Myometrial cell (primary cell): ENCODE measurements at places on chromosomes 2 and 18. TPM values are rescaled to one million over a fixed set of nuclear protein-coding genes. Genes with fewer than 3 reads are reported as not detected.

ELOA2 gene
- total RNA-seq: not detected in 2 replicates

GKN2 gene
- not detected in 2 replicates for total RNA-seq

DSEL gene
- total RNA-seq: 15.9 and 16.7 TPM in 2 replicates

LINC00305 gene
- not detected in 2 replicates for total RNA-seq

CHRNA1 gene
- total RNA-seq: not detected in 2 replicates

SKA1 gene
- total RNA-seq: 21.1 and 34.3 TPM in 2 replicates

GREB1 gene
- total RNA-seq: 0.18 TPM in 1 of 2 replicates, not detected in the other

ASTL gene
- total RNA-seq: not detected in 2 replicates

GCC2 gene
- total RNA-seq: 5.8 and 12.4 TPM in 2 replicates

CPLX4 gene
- not detected in 2 replicates for total RNA-seq

KLHL29 gene
- 2.6 and 5.0 TPM in 2 replicates for total RNA-seq

ABHD3 gene
- 3.7 and 11.0 TPM in 2 replicates for total RNA-seq

APOB gene
- total RNA-seq: not detected in 2 replicates

TEX44 gene
- not detected in 2 replicates for total RNA-seq

C2orf80 gene
- total RNA-seq: not detected in 2 replicates

HEATR5B gene
- total RNA-seq: 7.8 and 11.9 TPM in 2 replicates

CD207 gene
- total RNA-seq: not detected in 2 replicates

CD8B2 gene
- not detected in 2 replicates for total RNA-seq

REG1A gene
- total RNA-seq: not detected in 2 replicates

ARHGEF33 gene
- under 0.01 TPM in 1 of 2 replicates, not detected in the other for total RNA-seq

TFCP2L1 gene
- not detected in 2 replicates for total RNA-seq

GREB1L gene
- total RNA-seq: 0.89 and 1.2 TPM in 2 replicates

CHMP3 gene
- total RNA-seq: 60.0 and 67.9 TPM in 2 replicates

DHRS9 gene
- total RNA-seq: 2.0 TPM in 1 of 2 replicates, not detected in the other

THADA gene
- total RNA-seq: 18.8 and 19.0 TPM in 2 replicates

CFAP65 gene
- total RNA-seq: not detected in 2 replicates

MLPH gene
- total RNA-seq: 39.3 and 40.9 TPM in 2 replicates

REG1B gene
- not detected in 2 replicates for total RNA-seq

MC2R gene
- total RNA-seq: not detected in 2 replicates

CRYGD gene
- not detected in 2 replicates for total RNA-seq

LBX2 gene
- total RNA-seq: 1.7 and 4.1 TPM in 2 replicates

CACNB4 gene
- total RNA-seq: not detected in 2 replicates

CYP27C1 gene
- not detected in 2 replicates for total RNA-seq

GLB1L gene
- 25.1 and 25.5 TPM in 2 replicates for total RNA-seq

INSIG2 gene
- total RNA-seq: 4.3 and 6.2 TPM in 2 replicates

ANTXR1 gene
- total RNA-seq: 43.8 and 45.2 TPM in 2 replicates

TMEM247 gene
- total RNA-seq: not detected in 2 replicates

MYL12B gene
- total RNA-seq: 746 and 798 TPM in 2 replicates

ALLC gene
- not detected in 2 replicates for total RNA-seq

PROKR1 gene
- total RNA-seq: not detected in 2 replicates

LIMS3 gene
- 1.6 and 10.1 TPM in 2 replicates for total RNA-seq

ANKAR gene
- 3.2 and 5.2 TPM in 2 replicates for total RNA-seq

POTEI gene
- not detected in 2 replicates for total RNA-seq

DYNAP gene
- not detected in 2 replicates for total RNA-seq

ESPNL gene
- total RNA-seq: 13.5 and 25.3 TPM in 2 replicates

PAX8 gene
- 0.18 and 0.86 TPM in 2 replicates for total RNA-seq
